Caco-2 (cell line): ENCODE measurements at places on chromosomes 12 and 14.

- no peaks in the 10 kb centered on the region for H3K27me3 ChIP-seq
- H3K27ac ChIP-seq: no peak overlapping the region
- H3K36me3 ChIP-seq: no peaks in the 10 kb centered on the region
- H3K4me1 ChIP-seq: no peaks in the 10 kb centered on the region
- H3K4me3 ChIP-seq: no peak overlapping the region
Measured at GRCh38 chr12:126767334-126767733, 1499.6 kb upstream of the TMEM132C start.

DNA sequence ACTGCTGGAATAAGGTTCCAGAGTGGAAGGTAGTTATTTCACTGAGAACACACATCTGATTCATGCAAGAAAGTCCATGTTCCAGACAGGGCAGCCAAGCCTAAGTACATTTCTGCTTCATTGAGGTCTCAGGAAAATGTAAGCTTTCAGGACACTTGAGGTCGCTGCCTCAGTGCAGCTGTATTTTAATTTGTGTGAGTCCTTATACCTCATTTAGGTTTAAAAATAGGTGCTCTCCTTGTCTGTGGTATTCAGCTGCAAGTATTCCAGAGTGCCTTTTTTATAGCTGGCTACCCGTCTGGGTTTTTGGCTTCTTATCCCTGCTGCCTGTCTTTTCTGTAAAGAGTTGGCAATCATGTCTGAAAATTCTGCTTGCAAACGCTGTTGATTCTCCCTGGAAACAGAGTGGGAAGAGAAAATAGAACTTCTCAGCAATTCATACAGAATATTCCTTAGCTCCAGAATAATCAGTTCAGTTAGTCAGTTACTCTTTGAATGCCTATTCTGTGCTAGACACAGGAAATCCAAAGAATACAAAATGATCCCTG lies 45.3 kb upstream of the PLBD1 start:
- no peak overlapping the region for H3K27ac ChIP-seq
- H3K27me3 ChIP-seq: no peaks in the 10 kb centered on the region
- H3K4me3 ChIP-seq: no peak overlapping the region
- H3K36me3 ChIP-seq: no peaks in the 10 kb centered on the region
- 0 out of 2 replicates have a peak, but pooled peaks cover 6% of the 10 kb centered on the region for H3K4me1 ChIP-seq

DNA sequence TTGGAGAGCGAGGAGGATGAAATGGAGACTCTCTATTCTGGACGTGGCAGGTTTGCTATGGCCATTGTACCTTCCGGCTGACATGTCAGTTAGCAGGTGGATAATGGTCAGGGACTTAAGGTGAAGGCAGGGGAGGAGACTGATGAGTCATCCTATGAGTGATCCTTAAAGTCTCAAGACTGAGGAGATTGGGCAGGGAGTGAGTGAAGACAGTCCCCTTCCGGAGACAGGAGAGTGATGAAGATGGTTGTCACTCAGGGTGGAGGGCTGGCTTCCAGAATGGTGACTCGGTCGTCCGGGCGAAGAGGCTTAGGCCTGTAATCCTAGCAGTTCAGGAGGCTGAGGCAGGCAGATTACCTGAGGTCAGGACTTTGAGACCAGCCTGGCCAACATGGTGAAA lies 49.8 kb upstream of the CCDC63 start:
- no peaks in the 10 kb centered on the region for H3K4me1 ChIP-seq
- H3K27me3 ChIP-seq: no peaks in the 10 kb centered on the region
- no peak overlapping the region for H3K27ac ChIP-seq
- no peaks in the 10 kb centered on the region for H3K36me3 ChIP-seq
- no peak for DNase-seq

DNA sequence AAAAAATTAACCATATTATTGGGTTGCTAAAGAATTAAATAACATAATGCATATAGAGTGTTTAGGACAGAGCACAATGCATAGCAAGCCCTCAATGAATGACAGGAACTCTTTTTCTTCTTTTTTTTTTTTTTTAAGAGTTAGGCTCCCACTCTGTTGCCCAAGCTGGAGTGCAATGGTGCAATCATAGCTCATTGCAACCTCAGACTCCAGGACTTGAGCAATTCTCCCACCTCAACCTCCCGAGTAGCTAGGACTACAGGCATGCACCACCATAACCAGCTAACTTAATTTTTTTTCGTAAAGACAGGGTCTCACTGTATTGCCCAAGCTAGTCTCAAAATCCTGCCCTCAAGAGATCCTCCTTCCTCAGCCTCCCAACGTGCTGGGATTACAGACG lies 20.5 kb upstream of the MTERF2 start:
- no peak overlapping the region for H3K27ac ChIP-seq
- H3K4me1 ChIP-seq: no peaks in the 10 kb centered on the region
- no peak overlapping the region for H3K4me3 ChIP-seq
- H3K36me3 ChIP-seq: no peaks in the 10 kb centered on the region

GRCh38 chr12:104873374-104873773 lies 84.7 kb downstream of the SLC41A2 start:
- no peak overlapping the region for H3K4me3 ChIP-seq
- H3K27me3 ChIP-seq: no peaks in the 10 kb centered on the region
- DNase-seq: no peak
- no peaks in the 10 kb centered on the region for H3K4me1 ChIP-seq
- no peaks in the 10 kb centered on the region for H3K36me3 ChIP-seq

GRCh38 chr14:104135904-104136471 lies 2.4 kb upstream of the KIF26A start:
- H3K4me3 ChIP-seq: peak overlapping the region; percentile 12
- no peak overlapping the region for H3K27ac ChIP-seq
- no peaks in the 10 kb centered on the region for H3K36me3 ChIP-seq
- peaks cover 15% of the 10 kb centered on the region for H3K4me1 ChIP-seq
- peaks cover 5% of the 10 kb centered on the region; the same call in 1 of the 2 replicates for H3K27me3 ChIP-seq

DNA sequence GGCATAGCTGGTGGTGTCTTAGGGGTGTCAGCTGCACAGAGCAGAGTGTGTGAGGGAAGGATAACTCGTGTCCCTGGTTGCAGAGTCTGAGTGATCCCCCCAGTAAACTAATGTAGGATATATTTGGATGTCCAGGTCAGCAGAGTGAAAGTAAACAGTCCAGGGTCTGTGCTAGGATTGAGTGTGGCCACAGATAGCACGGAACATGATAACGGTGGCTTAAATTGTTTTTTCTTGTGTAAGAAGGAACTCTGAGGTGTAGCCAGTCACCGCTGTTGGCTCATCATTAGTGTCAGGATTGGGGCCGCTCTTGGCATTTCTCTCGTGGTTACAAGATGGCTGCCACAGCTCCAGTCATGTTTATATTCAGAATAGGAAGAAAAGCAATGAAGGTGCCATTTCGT lies 97.3 kb downstream of the DERA start:
- no peaks in the 10 kb centered on the region for H3K4me1 ChIP-seq
- DNase-seq: no peak
- H3K36me3 ChIP-seq: no peaks in the 10 kb centered on the region; the same call in 1 of the 2 replicates
- H3K4me3 ChIP-seq: no peak overlapping the region

- no peak for DNase-seq
- H3K27ac ChIP-seq: no peak overlapping the region
- no peaks in the 10 kb centered on the region for H3K27me3 ChIP-seq
- no peaks in the 10 kb centered on the region for H3K4me1 ChIP-seq
- peaks cover 6% of the 10 kb centered on the region for H3K36me3 ChIP-seq
Measured at GRCh38 chr12:111454716-111455447, 49.2 kb downstream of the SH2B3 start.

DNA sequence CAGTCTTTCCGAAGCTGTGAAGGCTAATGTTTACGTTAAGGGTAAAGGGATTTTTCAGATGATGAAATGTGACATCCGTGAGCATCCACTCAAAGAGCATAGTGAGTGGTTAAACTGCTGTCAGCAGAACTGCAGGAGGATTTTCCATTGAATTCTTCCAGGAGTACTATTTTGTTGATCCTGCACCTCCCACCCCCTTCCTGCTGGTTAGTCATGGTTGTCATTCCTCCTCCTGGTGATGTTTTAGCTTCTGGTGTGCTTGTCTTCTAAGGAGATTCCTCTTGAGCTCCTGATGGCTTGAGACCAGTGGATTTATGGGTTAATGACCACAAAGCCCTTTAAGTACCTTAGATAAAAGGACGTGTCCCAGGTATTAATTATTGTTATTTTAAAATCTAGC lies 2.4 kb upstream of the GPRC5D start:
- no peak overlapping the region for H3K4me3 ChIP-seq
- no peak overlapping the region for H3K27ac ChIP-seq
- no peaks in the 10 kb centered on the region for H3K27me3 ChIP-seq
- no peak for DNase-seq
- peaks cover 16% of the 10 kb centered on the region for H3K4me1 ChIP-seq

DNA sequence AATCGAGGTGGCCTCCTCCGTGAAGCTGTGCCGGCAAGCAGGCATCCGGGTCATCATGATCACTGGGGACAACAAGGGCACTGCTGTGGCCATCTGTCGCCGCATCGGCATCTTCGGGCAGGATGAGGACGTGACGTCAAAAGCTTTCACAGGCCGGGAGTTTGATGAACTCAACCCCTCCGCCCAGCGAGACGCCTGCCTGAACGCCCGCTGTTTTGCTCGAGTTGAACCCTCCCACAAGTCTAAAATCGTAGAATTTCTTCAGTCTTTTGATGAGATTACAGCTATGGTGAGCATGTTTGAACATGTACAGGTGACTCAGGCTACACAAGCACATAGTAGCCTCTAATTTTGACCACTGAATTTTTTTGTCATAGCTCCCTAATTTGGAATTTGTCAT lies 59.7 kb downstream of the ATP2A2 start:
- DNase-seq: no peak
- no peaks in the 10 kb centered on the region for H3K4me1 ChIP-seq
- H3K4me3 ChIP-seq: no peak overlapping the region
- H3K27me3 ChIP-seq: no peaks in the 10 kb centered on the region

- DNase-seq: peak; percentile 77
- H3K27ac ChIP-seq: no peak overlapping the region
- H3K27me3 ChIP-seq: no peaks in the 10 kb centered on the region
- no peak overlapping the region for H3K4me3 ChIP-seq
Measured at GRCh38 chr12:117466677-117467362, 105.4 kb upstream of the NOS1 start.

GRCh38 chr14:46344327-46344937 lies 307.1 kb downstream of the RPL10L start:
- H3K4me1 ChIP-seq: no peaks in the 10 kb centered on the region
- H3K4me3 ChIP-seq: no peak overlapping the region
- DNase-seq: peak; percentile 39
- H3K27me3 ChIP-seq: no peaks in the 10 kb centered on the region
- no peaks in the 10 kb centered on the region for H3K36me3 ChIP-seq

DNA sequence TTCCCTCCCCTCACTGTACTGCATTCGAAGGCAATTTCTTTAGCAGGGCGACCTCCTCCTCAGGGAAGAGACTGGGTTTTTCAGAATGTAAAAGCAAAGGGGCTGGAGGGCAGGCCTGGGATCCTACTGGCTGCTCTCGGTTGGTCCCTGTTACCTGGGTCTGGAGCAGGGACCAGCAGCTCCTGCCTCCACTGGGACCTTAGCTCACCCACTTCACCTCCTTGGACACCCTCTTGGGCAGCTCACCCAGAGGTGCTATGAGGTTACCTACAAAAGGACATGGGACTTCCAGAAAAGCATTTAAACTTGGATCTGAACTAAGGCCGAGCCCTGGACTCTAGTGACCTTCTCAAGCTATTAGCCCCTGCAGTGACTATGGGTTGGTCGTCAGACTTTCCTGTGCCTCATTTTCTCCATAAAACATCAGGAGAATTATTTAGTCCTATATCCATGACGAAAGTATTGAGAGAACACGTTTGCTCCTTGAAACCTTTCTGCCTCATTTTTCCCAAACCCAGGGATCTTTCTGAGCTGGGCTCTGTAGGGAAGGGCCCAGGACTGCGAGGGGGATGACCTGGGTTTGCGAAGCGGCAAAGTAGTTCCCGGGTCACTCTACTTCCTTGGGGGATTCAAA lies 65.0 kb downstream of the FBXL14 start:
- no peak for DNase-seq
- peaks cover 4% of the 10 kb centered on the region; the same call in 1 of the 2 replicates for H3K4me1 ChIP-seq
- peaks cover 7% of the 10 kb centered on the region for H3K27me3 ChIP-seq
- H3K4me3 ChIP-seq: no peak overlapping the region
- H3K27ac ChIP-seq: no peak overlapping the region

- peaks cover 19% of the 10 kb centered on the region for H3K4me1 ChIP-seq
- peak; percentile 66 for DNase-seq
- H3K4me3 ChIP-seq: peak overlapping the region; percentile 28
- H3K36me3 ChIP-seq: no peaks in the 10 kb centered on the region
Measured at GRCh38 chr14:103091041-103091882, 3.3 kb upstream of the EXOC3L4 start.

- H3K27me3 ChIP-seq: no peaks in the 10 kb centered on the region
- no peak overlapping the region for H3K4me3 ChIP-seq
- no peaks in the 10 kb centered on the region for H3K36me3 ChIP-seq
Measured at GRCh38 chr12:126807312-126807865, 1459.6 kb upstream of the TMEM132C start.

GRCh38 chr12:6929466-6930452 lies 2.0 kb downstream of the ATN1 start:
- H3K36me3 ChIP-seq: peaks cover 6% of the 10 kb centered on the region; the same call in 1 of the 2 replicates
- peak overlapping the region; percentile 91 for H3K4me3 ChIP-seq
- H3K27ac ChIP-seq: peak overlapping the region; percentile 76

DNA sequence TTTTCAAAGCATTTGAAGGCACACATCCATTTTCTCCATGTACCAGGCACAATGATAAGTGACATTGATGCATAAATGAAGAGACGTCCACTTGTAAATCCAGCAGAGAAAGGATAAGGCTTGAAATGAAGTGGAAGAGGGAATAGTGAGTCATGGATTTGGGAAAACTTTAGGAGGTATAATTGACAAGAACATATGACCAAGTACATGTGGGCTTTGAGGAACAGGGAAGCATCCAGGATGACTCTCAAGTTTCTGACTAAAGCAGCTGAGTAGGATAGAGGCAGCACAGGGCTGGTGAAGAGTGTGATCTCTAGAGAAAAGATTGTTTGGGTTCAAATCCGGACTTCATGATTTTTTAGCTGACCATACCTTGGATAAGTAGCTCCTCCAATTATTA lies 43.6 kb upstream of the SYT1 start:
- H3K4me3 ChIP-seq: no peak overlapping the region
- no peaks in the 10 kb centered on the region for H3K36me3 ChIP-seq
- H3K4me1 ChIP-seq: no peaks in the 10 kb centered on the region
